ENCODE measurements at places on chromosomes 3 and 15.

GRCh38 chr3:30248423-30248822 is 358.0 kb upstream of the TGFBR2 start:
- no peak for DNase-seq

GRCh38 chr3:196604548-196604947 is 34.9 kb upstream of the NRROS start:
- DNase-seq = no peak

- DNase-seq = no peak
Measured at GRCh38 chr3:108287146-108287545, 9.2 kb upstream of the HHLA2 start.

- DNase-seq = no peak
Measured at GRCh38 chr3:12253516-12254343, 35.1 kb upstream of the PPARG start.

DNA sequence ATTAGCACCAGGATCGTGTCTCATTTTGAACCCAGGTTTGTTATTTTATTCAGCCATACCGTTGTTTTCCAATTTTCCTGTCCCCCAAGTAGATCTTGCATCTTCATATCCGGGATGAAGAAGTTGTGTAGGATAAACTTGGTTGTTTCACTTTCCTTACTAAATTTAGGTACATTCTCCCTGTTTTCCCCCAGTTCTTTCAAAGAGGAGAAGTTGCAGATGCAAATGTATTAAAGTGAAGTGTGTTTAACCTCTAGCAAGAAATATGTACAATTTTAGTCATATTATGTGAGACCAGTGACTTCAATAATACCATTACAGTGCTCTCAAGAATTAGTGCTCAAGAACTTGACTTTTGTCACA is 1.3 kb downstream of the ATXN7 start:
- no peak for DNase-seq

DNA sequence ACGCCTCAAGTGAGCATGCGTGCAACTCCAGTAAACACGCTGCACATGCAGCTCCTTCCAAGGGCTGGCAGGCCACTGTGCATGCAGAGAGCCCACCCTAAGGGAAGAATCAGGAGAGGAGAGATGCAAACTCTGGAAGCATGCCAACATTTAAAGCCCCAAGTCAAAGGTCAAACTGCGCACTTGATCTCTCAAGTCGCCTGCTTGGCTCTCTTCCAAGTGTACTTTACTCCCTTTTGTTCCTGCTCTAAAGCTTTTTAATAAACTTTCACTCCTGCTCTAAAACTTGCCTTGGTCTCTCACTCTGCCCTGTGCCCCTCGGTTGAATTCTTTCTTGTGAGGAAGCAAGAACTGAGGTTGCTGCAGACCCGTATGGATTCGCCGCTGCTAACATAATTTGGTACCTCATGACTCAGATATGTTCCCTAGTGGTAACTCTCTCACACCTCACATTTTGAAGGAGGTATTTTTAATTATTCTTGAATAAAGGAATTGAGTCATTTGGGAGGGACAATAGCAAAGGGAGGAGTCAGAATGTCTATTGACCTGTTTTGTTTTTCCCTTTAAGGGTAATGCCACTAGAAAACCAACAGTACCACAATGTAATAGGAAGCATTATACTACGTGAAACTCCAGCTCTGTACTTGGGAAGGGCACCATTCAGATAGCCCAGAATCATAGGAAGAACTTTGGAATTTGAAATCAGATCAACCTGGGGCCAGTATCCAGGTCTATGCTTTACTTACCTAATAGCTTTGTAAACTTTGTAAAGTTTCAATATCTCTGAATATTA is 19.6 kb upstream of the DGKG start:
- no peak for DNase-seq

All from non-pigmented ciliary epithelial cell (primary cell).